ENCODE measurements at places on chromosomes 16 and 17.

DNA sequence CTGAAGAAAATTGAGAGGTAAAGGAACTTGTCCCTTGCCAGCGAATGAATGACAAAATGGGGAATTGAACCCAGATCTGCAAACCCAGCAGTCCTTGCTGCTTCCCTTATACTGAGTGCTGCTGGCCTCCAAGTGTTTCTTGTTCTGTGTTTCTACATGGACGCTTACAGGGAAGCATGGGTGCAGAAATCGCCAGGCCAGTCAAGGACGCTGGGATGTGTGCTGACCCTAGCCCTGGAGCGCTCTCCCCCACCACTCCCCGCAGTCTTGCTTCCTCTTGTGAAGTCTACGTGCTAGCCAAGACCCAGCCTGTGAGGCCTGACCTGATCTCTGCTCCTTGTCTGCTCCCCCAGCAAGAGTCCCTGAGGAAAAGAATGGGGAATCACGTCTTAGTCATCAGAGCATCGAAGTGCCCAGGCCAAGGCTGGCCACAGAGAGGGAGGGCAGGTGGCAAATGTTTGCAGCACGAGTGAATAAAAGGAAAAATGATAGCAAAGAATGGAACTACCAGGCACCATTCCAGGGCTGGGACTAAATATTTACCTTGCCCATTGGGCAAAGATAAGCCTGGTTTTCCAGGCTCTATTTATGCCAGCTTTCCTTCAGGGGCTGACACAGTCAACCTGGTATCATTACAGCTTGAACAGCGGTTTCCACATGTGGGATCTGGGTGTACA is 17.4 kb downstream of the CA4 start:
- DNase-seq = no peak

GRCh38 chr16:90031931-90032673 is 12.8 kb upstream of the DBNDD1 start:
- no peak for DNase-seq

DNA sequence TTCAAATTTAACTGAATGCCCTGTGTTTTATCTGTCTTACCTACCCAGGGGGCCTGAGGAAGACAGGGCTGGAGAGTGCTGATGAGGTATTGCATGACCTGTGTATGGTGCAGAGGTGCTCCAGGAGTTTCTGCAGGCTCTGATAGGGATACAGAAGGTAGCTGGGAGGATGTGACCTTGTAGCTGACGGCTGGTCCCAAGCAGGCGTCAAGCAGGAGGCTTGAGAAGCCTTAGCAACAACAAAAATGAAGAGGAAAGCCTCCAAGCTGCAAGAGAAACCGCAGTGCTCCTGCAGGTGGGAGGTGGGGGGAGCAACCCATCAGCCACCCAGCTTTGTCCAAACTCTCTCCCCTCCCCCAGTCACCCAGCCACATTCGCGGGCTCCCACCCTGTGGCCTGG is 40.4 kb downstream of the LAT start:
- no peak for DNase-seq

GRCh38 chr16:56289416-56289815 is 98.1 kb downstream of the GNAO1 start:
- DNase-seq = no peak

- DNase-seq = no peak
Measured at GRCh38 chr17:31688701-31689100, 170.3 kb downstream of the COPRS start.

GRCh38 chr16:87762071-87762571 is 3.7 kb downstream of the KLHDC4 start:
- no peak for DNase-seq

DNA sequence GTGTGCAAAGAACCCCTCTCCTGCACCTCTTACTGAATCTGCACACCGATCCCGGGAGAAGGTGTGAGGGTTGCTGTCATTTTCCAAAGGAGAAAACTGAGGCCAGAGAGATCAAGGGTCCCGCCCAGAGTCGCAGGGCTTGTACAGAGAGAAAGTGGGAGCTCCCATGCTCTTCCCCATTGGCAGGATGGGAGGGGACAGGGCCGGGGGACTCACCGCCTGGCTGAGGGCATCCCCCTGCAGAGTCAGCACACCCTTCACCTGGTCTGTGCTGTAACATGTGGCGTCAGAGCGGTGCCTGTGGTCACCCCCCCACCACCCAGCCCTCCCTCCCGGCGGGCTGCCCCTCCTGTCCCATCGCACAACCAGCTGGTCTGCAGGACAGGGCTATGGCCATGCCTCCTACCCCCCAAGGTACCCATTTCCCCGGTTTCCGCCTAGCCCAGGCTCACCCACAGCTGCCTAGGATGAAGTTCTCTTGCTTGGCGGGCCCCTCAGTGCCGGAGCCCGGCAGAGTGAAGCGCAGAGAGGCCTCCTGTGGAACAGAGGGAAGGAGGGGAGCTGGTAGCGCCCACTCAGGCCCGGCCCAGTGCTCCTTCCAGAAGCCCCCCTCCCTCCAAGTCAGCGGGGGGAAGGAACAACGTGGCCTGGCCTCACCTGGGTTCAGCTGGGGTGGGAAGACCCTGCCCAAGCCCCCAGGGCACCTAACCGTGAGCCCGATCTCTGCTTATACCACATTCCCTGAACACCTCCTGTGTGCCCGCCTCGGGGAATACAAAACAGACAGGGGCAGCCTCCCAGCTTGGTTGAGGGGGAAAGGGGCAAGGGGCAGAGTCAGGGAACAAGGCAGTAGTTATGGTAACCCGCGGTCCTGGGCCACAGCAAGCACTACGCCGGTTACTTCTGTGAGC is 1.1 kb downstream of the ROGDI start:
- DNase-seq = no peak

DNA sequence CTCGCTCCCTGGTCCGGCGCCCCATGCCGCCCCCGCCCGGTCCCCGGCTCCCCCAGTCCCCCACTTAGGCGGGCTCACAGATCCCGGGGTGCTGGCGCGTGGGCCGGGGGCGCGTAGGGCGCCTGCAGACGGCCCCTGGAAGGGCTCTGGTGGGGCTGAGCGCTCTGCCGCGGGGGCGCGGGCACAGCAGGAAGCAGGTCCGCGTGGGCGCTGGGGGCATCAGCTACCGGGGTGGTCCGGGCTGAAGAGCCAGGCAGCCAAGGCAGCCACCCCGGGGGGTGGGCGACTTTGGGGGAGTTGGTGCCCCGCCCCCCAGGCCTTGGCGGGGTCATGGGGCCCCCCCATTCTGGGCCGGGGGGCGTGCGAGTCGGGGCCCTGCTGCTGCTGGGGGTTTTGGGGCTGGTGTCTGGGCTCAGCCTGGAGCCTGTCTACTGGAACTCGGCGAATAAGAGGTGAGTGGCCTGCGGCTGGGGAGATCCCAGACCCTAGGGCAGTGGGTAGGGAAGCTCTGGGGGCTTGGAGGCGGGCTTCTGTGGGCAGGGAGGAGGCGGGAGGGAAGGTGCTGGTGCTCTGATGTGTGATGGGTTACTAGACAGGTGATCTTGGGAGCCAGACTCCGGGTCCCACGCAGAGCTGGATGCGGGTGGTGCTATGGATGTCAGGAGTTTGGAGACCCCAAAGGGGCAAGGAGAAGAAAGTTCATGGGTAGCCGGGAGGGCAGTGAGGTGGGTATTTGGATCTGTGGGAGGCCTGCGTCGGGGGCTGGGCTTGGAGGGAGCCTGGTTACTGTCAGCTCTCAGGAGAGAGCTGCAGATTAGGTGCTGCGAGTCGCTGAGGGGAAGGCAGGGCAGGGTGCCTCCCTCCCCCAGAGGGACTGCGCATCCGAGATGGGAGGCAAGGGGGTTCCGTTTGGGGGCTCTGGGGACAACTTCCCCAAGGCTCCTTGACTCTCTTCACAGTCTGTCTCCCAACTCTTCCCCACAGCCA is 560 bp downstream of the EFNB3 start:
- no peak for DNase-seq

DNA sequence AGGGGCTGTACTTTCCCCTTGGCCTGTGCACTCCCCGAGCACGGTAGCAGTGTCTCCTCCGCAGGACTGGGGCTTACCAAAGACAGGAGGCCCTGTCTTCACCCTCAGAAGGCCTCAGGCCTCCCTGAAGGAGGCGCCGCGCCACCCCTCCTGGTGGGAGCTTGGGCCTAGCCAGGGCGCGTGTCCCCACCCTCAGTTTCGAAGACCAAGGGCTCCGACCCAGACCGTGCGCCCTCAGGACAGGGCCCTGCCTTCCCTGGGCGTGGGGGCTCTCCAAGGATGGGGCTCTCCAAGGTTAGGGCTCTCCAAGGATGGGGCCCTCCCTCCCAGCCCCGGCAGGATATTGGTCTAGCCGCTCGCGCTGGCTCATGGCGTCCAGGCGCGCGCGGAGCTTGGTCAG is 11.8 kb downstream of the PLCD3 start:
- no peak for DNase-seq

DNA sequence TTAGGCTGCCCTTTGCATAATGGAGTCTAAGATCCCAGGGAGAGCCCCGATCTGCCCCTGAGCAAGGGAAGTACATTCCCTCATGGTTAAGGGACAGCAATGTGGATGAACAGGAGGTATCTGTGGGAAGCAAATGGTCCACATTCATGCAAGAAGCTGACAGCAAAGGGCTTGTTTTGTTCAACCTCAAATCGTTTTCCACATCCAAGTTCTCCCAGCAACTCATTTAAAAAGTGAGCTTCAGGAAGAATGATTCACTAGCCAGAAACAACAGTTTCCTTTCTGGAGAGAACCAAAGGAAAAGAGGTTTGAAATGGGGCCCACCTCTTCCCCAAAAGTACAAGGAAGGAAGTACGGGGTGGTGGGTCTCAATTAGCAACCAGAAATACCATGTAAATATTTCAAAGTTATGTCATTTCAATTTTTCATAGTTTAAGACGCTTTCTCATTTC is 9.4 kb downstream of the HSPB9 start:
- no peak for DNase-seq

DNA sequence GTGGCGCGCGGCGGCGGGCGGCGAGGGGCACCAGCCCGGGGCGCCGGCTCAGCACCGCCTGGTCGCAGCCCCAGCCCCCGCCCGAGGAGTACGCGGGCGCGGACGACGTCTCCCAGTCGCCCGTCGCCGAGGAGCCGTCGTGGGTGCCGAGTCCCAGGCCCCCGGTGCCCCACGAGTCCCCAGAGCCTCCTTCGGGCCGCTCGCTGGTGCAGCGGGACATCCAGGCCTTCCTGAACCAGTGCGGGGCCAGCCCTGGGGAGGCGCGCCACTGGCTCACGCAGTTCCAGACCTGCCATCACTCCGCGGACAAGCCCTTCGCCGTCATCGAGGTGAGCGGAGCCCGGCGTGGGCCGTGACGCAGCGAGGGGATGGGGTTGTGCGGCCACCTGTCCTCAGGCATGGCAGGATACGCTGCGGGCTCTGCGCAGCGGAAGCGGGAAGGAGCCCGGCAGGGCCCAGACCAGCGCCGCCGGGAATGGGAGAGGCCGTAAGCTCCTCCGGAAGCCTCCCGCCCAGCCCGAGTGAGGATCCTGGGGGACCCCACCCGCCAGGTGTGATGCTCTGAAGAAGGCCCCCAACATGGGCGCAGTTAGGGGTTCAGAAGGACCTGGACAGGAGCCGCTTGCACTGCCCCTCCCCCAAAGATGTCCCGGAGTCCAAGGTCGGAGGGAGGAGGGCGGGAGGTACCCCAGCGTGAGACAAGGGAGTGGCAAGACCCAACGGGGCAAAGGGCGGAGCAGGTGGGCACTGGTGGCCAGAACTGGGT is 522 bp downstream of the NAGS start:
- DNase-seq = no peak

GRCh38 chr16:27096375-27096774 is 29.6 kb downstream of the C16orf82 start:
- no peak for DNase-seq

- no peak for DNase-seq
Measured at GRCh38 chr17:76841776-76842405, 26.3 kb upstream of the MGAT5B start.

GRCh38 chr17:17499402-17500145 is 3.4 kb upstream of the RASD1 start:
- DNase-seq = no peak

- peak; percentile 81 for DNase-seq
Measured at GRCh38 chr16:3364774-3365427, 9.2 kb downstream of the OR2C1 start.
